ENCODE measurements at places on chromosomes 11 and 22.

DNA sequence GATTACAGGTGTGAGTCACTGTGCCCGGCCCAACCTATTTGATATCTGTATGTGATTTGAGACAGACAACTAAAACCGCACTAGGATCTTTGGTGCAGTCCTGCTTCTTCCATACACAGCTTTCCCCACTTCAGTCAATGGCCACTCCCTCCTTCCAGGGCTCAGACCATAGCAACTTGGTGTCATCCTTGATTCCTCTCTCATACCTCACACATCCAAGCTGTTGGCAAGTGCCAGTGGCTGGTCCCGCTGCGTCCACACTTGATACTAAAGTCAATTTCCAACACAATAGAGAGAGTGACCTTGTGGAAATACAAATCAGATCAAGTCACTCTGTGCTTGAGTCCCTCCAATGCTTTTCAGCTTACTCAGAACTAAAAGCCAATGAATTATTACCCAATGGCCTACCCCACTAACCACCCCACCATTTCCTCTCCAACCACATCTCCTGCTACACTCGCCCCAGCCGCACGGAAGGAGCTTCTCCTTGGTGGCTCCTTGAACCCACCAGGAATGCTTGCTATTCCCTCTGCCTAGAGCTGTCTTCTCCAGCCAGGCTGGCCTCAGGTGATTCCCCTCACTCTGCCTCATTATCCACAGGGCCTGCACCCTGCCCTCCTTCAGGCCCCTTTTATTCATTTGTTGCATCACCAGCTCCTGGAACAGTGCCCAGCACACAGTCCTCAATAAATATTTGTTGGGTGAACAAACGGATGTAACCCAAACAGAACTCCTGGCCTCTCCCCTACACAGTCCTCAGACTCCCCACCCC, 12.9 kb downstream of the ABTB2 start:
- no peak for DNase-seq

GRCh38 chr22:37639771-37640590, 512 bp downstream of the SH3BP1 start:
- no peak for DNase-seq

GRCh38 chr11:96357794-96358193, 14.8 kb upstream of the MAML2 start:
- no peak for DNase-seq

- DNase-seq: no peak
Observed at GRCh38 chr11:6654281-6655019, 1.2 kb downstream of the DCHS1 start.

DNA sequence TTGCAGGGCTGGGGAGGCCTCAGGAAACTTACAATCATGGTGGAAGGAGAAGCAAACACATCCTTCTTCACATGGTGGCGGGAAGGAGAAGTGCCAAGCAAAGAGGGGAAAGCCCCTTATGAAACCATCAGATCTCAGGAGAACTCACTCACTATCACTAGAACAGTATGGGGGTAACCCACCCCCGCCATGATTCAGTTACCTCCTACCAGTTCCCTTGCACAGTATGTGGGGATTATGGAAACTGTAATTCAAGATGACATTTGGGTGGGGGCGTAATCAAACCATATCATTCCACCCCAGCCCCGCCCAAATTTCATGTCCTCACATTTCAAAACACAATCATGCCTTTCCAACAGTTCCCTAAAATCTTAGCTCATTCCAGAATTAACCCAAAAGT, 16.2 kb downstream of the IMMP1L start:
- no peak for DNase-seq

GRCh38 chr11:88515002-88515401, 177.5 kb upstream of the CTSC start:
- DNase-seq: no peak

GRCh38 chr11:119999220-119999619, 138.7 kb downstream of the TRIM29 start:
- DNase-seq: no peak

- DNase-seq: no peak
Observed at GRCh38 chr22:42366806-42367581, 65.2 kb downstream of the NFAM1 start.

GRCh38 chr11:57630171-57630570, 19.5 kb downstream of the YPEL4 start:
- no peak for DNase-seq

DNA sequence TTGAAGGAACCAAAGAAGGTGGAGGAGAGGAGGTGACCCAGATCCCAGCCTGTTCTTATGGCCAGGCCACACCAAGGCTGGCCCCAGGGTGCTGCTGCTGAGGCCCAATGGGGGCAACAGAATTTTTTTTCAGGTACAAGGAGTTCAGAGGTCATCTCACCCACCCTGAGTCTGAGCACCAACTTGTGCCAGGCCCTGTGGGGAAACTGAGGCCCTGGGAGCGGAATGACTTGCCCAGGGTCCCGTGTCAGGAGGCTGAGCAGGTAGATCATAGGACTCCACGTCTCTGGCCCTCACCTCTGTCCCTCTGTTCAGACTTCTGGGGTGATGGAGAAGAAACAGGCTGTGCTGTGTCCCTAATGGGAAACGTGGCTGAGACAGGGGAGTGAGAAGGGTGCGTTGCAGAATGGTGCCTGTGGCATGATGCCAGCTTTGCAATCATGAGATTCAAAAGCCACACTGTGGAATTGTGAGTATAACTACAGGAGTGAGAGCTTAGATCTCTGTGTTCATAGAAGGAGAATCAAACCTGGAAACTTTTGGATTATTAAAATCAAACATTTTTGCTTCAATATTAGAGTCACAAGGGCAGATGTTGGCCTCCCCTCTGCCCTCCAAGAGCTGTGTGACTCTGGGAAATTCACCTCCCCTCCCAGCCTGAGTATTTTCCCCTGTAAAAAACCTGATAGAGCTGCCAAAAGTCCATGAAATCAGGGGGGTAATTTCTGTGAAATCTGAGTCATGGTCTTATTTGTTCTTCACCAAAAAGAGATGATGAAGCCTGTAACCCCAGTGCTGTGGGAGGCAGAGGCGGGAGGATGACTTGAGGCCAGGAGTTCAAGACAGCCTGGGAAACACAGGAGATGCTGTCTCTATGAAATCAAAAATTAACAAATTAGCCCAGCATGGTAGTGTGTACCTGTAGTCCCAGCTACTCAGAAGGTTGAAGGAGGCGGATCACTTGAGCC, 874 bp downstream of the APOL1 start:
- DNase-seq: no peak

DNA sequence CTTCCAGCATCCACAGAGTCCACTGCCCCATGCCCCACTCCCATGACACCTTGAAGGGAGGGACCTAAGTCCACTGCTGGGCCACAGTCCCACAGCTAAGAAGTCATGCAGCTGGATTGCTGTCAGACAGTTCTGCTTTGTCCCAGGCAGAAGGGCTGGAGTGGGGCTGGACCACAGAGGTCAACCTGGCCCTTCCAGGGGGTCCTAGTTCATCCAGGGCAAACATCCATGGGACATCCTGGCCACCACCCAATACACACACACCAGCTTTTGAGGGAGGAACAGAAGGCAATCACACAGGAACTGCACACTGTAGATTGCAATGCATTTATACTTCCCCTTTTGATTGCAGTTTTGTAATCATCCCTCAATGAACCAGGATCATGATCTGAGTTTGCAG, 11.3 kb upstream of the APOL4 start:
- no peak for DNase-seq

- DNase-seq: no peak
Observed at GRCh38 chr11:131957875-131958274, 587.5 kb downstream of the NTM start.

DNA sequence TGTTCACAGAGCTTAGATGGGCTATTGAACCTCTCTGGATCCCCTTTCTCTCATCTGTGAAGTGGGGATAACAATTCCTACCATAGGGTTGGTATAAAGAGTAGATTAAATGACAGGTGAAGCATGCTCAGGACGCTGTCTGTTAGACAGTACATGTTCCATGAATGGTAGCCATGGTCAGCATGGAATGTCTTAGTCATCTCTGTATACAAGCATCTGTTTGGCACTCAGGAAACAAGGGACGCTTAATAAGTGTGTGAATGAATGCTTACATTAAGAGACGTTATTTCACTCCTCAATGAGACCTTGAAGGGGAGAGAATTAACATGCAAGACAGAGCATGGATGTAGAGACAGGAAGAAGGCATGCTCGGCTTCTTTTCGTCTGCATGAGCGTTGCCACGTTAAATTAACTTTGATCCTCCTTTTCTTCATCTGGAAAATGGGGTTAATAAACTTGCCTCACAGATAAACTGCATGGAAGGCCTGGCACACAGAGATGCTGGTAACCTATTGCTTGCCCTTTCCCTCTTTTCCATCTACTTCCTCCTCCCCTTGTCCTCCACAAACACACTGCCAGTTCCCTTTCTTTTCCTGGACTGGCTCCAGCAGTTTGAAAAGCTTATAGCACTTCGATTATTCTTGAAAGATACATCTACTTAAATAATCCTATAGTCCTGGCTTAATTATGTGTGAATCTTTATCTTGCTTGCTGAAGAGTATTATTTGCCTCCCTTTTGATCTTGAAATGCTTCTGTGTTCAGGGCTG, 267.2 kb upstream of the MTNR1B start:
- DNase-seq: no peak

GRCh38 chr22:35177811-35178210, 79.5 kb upstream of the HMGXB4 start:
- DNase-seq: no peak

DNA sequence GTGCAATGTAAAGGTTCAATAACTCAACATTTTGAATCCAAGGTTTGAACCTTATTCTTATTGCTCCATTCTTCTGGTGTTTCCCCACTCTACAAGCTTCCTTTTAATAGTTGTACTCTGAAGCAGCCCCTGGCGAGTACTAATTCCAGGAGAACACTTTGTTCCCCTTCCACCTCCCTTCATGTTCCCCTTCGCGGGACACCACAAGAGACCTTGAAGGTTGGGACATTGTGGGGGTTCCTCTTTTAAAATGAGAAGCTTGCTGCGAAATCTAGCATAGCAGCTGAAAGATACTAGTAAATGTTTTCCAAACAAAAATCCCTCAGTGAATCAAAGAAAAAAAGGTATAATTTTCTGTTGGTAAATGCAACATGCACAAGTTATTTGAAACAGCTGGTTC, 626.3 kb upstream of the LRRC4C start:
- no peak for DNase-seq

- DNase-seq: no peak
Observed at GRCh38 chr11:21931436-21932101, 261.3 kb upstream of the ANO5 start.

GRCh38 chr22:42752230-42752746, 31.6 kb upstream of the A4GALT start:
- DNase-seq: no peak

GRCh38 chr22:20227363-20227762, 40.8 kb downstream of the RTN4R start:
- DNase-seq: no peak

- DNase-seq: no peak
Observed at GRCh38 chr11:14673824-14674405, 30.3 kb downstream of the PDE3B start.

GRCh38 chr11:7892840-7893254, 38.2 kb downstream of the OR10A6 start:
- DNase-seq: no peak

DNA sequence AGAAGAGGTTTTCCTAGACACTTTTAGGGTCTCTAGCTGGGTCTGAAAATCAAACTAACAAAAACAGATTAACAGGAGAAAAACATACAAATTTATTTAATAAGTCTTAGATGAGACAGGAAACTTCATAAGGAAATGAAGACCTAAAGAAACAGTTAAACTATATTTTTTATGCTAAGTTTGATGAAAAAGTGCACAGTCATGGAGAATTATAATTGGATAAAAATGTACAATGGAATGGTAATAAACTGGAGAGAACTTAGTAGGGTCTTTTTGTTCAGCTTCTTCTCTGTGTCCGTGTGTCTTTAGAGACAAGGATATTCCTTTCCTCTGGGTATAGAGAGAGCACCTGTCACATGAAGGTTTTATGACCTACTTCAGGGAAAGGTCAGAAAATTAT, 323.4 kb downstream of the RAB38 start:
- DNase-seq: no peak

DNA sequence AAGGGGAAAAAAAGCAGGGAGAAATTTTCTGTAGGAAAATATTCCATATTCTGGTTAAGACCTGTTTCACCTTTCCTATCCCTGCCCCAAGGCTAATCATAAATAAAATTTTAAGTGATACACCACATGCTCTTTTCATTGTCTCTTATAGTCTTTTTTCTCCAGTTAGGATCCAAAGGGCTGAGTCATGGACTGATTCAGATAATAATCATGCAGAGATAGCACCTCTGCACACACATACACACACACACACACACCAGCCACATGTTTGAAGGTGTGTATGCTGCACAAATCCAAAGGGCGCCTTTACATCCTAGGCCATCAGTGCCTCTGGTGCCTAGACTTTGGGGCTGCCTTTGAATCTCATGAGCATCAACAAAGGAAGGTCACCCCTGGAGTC, 35.5 kb upstream of the CWF19L2 start:
- DNase-seq: no peak

GRCh38 chr11:8794677-8795103, 112.1 kb downstream of the RPL27A start:
- no peak for DNase-seq

- no peak for DNase-seq
Observed at GRCh38 chr11:63683133-63683991, 2.1 kb downstream of the RTN3 start.

DNA sequence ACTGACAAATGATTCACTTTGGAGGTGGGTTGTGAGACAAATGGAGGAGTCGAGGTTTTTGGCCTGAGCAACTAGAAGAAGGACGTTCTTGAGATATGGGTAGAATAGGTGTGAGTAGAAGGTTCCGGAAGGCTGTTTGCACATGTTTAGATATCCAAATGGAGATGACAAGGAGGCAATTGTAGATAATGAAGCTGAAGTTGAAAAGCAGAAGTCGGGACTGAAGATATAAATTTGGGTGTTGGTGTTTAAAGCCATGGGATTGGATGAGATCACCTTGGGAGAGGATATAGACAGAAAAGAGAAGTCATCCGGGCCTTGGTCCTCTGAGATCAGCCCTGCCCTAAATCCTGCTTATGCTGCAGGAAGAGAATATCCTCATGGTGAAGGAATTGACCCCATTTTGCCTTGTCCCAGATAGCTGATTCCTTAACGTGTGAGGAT, 75.5 kb upstream of the CD44 start:
- DNase-seq: no peak

- DNase-seq: no peak
Observed at GRCh38 chr22:29519996-29520395, 33.6 kb downstream of the THOC5 start.

DNA sequence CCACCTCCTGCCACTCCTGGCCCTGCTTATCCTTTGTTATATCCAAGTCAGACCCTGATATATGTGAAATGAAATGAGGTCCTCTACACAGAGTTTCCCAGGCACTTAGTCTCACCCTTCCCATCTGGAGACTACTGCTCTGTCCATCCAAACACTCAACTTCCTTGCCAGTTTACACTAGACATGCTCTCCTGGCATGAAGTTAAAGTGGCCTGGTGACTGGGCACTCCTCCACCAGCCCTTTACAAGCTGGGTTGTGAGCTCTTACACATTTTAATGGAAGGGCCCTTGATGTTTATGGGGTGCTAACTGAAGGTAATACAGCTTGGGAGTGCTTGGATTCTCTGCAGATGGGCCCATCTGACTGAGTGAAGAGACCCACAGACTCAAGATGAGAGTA, 216.1 kb upstream of the NARS2 start:
- DNase-seq: no peak

Measured in activated T-helper 1 cell treated with Interleukin-2 at 50 U/mL for 16 hours (primary cell).